ENCODE measurements at places on chromosomes 7 and 10.

DNA sequence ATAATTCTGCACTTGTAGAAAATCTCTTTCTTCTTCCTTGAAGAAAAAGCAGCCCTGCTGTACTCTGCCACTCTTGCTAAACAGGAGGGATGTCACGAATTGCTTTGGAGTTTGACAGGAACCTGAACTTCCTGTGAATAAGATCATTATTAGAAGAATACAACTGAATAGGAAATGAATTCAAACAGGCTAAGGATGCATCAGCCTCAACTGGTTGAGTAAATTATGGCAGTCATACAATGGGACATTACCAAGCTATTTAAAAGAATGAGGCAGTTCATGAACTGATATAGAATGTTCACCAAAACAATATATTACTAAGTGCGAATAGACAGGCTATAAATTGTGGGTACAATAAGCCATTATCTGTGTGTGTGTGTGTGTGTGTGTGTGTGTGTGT is 97.1 kb upstream of the DOCK1 start:
- no peak for DNase-seq

DNA sequence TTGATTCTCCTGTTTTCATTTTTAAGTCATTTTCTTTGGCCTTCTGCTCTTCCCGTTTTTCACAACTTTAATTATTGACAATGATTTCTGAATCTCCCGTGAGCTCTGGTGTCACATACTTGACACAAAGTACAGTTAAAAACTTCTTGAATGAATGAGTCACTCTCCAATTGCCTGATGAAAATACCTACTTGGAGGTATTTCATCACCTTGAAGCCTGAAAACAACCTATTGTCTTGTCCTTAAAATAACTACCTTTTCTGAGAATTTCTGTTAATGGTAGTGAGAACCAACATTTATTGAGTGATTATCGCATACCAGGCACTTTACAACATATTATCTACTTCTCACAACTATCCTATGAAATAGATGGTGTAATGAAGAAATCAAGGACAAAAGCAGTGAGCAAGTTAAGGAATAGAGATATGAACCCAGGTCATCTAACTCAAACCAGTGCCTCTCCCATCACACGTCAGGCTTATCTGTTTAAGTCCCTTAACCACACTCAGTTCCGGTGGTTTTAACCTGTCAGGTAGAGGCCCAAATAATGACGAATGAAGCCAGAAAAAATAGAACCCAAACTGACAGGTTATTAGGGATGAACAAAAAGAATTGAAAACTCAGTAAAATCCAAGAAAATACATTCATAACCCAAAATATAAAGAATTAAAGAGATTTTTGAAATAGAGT is 11.6 kb downstream of the BET1 start:
- no peak for DNase-seq

DNA sequence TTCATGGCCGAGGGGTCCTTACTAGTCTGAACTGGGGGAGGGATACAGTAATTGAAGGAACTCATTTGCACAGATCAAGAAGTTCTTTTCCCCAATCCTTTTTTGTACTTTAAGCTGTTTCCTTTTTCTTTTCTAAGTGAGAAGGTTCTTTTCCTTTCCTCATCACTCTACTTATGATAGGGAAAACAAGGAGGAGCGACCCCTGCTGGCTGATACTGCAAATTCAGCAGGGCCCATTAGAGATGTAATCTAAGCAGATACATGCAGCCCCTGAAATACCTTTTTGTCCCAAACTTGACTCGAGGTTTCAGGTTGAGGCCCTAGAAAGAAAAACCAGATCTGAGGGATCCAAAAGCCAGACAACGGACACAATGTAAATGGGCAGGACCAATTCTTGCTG is 305.5 kb downstream of the DNAJB9 start:
- DNase-seq: peak; percentile 14

DNA sequence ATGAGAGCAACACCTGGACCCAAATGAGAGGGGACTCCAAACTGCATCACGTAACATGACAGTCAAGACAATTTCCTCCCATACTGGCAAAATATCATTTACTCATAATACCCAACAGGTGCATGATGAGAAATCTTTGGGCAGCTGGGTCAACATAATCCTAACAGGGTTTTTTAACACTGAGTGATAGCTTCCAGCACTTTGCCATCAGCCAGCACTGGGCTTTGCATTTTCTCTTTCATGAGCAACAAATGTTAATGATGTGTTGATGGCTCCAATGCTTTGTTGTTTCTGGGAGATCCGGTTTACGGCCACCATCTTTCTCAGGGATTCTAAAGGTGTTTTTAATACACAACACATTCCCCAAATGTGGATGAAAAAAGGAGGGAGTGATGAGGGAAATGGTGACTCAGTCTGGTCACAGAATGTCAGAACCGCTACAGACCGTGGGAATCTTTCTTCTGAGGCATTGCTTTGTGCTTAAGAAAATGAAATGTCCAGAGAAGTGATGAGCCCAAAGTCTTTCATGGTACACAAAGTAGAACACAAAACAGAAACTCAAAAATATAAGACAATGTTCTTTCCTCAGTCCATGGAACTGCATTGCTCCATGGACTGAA is 705.7 kb upstream of the IGFBP3 start:
- DNase-seq: peak; percentile 18

DNA sequence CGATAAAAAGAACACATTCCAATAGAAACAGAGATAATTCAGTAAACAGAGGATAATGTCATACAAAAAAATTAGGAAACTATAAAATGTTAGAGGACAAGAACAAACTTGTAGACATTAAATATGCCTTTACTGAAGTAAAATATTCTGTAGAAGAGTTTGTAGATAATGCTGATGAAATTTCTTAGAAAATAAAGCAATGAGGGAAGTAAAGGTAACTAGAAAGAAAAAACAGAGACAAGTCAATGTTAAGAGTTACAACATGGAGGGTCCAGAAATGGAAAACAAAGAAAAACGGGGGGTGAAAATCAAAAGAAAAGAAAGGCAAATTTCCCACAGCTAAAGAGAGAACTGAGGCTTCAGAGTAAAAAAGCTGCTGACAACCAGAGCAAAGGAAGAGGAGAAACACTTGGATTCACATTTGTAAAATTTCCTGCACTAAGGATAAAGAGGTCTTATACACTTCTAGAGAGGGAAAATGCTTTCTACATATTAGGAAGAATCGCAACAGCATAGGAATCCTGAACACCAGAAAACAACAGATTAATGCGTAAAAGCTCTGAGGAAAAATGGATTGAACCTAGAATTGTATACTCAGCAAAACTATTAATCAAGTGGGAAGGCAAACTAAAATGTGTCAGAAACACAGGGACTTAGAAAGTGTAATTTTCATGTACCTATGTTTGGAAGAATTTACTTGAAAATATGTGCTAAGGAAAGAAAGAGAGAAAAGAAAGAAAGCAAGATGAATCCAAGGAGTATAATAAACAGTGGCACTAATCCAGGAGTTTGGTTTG is 55.0 kb upstream of the AGR3 start:
- no peak for DNase-seq

DNA sequence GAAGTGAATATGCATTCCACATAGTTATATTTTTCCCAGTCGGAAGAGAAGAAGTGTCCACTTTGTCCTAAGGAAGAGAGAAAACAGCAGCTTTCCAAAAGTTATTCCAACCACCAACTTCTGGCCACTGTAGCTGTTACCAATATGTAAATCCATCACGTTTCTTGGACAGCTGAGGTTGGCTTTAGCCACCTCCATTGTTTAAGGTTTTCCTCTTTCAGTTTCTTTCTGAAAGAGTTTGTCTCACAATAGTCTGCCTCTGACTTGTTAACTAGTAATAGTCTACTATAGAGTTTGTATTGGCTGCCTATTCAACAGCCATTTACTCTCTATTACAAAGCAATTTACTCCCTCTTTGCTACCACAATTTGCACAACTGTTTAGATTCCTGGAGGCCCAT is 457.6 kb upstream of the LRRN3 start:
- no peak for DNase-seq

DNA sequence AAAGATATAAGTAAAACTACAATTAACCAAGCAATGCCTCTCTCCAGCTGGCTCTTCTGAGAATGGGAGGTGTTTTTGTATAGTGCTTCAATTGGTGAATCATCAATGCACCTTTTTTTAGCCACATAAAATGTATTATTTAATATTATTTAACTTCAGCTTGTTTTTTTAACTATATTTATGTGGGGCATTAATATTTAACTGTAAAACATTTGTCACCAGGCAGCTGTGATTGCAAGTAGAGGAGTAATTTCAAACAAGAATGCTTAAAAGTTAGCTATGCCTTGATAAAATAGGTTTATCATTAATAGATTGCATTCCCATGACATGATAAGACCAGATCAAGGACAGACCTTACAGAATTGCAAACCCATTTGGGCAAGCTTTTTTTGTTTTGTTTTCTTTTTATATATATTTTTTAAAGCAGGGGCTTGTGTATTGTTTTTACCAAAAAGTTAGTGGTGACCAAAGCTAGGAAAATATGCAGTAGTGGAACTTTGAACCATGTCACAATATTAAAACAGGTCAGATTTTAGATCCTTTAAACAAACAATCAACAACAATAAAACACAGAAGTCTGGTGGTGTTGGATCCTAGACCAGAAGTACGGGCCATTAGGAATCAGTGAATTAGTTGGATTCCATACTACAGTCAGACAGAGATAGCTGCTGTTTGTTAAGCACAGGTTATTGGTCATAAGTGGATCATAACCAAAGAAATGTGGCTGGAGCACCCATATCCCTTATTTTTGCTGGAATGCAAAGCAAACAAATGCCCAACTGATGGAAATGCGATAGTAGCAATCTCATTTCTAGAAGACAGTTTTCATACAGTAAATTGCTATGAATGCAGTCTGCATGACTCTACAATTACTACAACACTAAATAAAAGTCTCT is 2.9 kb downstream of the CAV2 start:
- no peak for DNase-seq

Measured in AG09309 (cell line).